Endothelial cell (in vitro differentiated cells): ENCODE measurements at places on chromosomes 3 and 15.

DNA sequence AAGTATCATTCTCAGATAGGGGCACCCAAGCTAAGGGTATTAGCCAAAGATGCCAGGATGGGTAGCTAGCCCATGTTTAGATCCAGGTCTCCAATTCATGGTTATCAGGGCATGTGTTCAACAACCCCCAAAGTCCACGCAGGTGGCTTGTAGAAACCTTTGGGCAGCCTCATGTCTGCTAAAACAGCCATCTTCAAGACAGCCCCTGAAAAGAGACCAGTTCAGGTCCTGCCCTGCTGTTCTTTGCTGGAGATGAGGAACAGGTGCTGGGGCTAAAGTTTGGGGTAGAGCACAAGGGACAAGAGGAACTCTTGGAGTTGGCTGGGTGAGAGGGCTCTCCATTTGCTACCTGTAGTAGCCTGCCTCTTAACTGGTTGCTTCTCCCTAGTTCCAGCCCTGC, 4.6 kb downstream of the PPM1M start:
- DNase-seq, result no peak

- DNase-seq, result no peak
Observed at GRCh38 chr3:196991581-196992460, 23.2 kb upstream of the PIGZ start.

DNA sequence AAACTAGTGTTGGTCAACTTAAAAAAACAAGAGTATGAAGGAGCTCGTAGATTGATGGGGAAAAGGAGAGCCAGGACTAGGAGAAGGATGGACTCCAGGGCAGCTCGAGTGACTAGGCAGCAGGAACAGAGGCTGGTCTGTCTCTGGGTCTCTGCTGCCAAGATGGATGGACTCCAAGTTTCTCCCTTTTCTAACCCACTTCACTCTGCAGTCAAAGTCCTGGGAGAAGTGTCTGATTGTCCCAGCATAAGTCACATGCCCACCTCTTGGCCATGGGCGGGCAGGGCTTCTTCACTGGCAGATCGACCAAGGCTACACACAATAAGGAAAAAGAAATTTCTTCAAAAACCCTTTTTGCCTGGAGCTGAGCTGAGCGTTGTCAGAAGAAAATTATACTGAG, 9.2 kb upstream of the EPB42 start:
- no peak for DNase-seq

GRCh38 chr15:47756872-47757271, 39.6 kb downstream of the SEMA6D start:
- no peak for DNase-seq

GRCh38 chr3:190973771-190974170, 111.3 kb upstream of the GMNC start:
- DNase-seq, result no peak

DNA sequence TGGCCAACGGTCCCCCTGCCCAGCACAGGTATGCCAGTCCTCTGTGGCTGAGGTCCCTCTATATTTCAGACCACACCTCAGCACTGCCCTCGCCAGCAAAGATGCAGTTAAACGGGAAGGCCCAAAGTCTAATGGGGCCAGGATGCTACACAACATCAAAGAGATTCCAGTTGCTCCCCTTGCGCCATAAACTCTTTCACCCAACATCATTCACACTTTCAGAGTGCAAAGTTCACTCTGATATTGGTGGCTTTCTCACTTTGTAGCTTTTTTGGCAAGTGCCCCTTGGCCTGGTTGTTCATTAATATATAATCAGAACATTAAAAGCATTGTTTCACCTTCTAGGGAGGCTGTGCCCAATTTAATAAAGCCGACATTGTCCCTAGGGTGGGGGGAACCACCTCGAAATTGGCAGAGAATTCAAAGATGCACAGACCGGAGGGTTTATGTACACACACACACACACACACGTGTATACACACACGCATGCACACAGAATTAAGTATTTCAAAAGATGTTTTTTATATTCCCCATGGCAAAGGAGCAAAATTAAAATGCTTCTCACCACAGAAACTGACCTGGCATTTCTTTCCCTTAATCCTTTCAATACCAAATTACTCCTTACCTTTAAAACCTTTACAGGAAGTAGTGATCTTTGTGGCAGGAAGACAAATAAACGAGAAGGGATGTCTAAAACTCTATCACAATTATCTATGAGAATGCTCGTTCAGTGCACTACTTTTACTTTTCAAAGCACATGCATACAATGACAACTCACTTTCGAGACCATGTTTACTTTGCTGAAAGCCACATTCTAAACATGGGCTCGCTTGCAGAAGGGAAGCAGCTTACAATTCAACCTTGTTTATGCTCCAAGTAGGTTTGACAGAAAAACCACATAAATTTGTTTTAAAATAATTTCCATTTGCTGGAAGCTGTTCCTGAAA, 19.5 kb downstream of the LRIG1 start:
- DNase-seq, result no peak

DNA sequence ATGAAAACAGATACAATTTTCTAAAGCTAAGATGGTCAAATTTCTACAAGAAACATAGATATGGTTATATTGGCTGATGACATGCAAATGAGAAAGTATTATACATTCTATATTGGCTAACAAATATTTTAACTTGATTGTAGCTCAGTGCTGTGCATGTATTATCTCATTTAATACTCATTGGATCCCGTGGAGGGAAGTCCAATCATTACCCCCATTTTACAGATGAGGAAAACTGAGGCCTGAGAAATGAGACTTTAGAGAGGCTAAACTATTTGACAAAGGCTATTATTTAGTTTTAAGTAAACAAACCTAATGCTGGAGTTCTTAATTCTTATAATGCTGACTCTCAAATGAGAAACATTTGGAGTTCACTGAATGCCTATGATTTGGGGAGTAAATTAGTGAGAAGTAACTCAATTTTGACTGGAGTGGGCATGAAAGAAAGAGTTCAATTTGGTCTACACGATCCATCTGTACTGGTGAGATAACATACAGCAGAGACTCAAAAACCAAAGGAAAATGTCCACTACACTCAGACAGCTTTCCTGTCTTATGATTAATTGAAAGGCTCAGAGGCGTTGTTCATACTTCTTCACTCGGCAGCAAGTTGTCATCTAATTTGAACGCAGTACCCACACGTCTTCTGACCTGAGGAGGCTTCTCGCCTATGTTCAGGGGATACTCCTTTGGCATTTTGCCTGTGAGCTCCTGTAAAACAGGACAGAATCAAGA, 72.2 kb upstream of the LMOD3 start:
- DNase-seq, result no peak

- no peak for DNase-seq
Observed at GRCh38 chr3:38247366-38248035, 18.1 kb upstream of the SLC22A13 start.

GRCh38 chr3:27613846-27614500, 108.2 kb downstream of the EOMES start:
- DNase-seq, result no peak

DNA sequence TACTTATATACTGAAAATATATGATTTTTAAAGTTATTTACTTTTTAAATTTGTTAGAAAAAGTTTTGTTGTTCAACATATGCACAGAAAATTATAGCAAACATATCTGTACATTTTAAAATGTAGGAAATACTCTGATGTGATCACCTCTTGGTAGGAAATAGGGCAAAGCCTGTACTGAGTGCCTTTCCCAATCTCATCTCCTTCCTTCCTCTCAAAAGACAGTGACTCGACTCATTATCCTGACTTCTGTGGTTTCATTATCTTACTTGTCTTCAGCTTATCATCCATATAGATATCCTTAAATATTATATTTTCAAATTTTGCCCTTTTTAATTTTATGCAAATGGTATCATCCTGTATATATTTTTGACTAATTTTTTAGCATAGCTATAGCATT, 18.4 kb upstream of the ALCAM start:
- DNase-seq, result no peak

DNA sequence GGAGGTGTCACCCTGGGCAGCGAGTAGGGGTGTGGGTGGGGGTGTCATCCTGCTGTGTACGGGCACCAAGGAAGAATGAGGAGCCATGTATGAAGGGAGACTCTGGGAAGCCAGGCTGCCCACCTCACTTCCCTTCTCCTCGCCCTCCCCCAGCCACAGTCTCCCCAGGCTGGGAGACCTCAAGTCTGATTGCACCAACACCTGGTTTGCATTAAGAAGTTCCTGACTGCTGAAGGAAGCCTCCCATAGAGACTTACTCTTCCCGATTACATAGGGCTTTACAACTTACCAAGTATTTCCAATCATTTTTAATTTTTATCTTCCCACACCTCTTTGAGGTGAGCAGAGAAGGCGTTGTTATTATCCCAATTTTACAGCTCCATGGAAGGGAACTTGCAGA, 29.5 kb upstream of the SMAD3 start:
- DNase-seq, result no peak

- DNase-seq, result no peak
Observed at GRCh38 chr3:61381745-61382392, 130.6 kb upstream of the FHIT start.

DNA sequence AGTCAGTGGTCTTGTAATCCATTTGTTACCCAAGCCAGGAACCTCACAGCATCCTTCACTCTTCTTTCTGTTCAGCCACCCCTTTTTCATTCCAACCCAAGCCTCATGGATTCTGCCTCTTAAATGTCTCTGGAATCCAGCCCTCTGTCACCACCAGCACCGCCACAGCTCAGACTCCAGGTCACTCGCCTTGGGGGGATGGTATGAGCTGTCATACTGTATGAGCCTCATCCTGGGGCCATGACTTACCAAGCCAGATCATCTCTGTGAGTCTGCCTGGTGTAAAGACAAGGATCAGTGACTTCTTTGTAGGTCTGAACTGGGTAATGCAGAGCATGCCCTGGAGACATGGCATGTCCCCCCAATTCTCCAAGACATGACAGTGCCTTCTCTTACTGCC, 79.6 kb downstream of the PGPEP1L start:
- no peak for DNase-seq

DNA sequence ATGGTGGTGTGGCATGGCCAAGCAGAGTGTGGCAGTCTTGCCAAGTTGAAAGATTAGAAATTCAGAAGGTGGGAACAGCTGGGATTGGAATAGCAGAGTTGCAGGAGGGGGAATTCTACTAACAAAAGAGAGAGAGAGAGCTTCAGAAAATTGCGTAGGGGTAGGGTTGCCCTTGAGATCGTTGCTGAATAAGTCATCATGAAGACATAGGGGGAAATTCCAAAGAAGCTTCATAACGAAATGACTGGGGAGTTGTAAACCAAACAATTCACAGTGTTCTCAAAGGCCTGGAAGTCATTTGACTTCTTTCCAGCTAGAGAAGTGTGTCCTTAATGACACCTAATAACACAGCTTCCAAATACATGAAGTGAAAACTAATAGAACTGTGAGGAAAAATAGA, 26.3 kb upstream of the TIPARP start:
- DNase-seq, result no peak

DNA sequence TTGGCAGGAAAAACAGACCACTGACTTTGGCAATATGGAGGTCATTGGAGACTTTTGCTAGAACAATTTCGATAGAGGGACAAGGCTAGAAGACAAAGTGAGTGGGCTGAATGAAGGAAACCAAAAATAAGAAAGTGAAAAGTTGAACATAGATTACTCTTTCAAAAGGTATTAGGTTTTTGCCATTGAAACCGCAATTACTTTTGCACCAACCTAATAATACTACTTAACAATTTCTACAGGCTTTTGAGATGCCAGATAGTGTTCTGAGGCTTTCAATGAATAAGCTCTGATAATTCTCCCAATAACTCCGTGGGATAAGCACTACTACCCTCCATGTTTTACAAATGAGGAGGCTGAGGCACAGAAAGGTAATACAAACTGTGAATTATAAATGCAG, 85.0 kb downstream of the MDFIC2 start:
- no peak for DNase-seq

GRCh38 chr3:162491952-162492351, 995.3 kb downstream of the OTOL1 start:
- no peak for DNase-seq
